ENCODE measurements at places on chromosomes 2 and 18.

GRCh38 chr18:62498616-62499262 is 24.1 kb upstream of the ZCCHC2 start:
- no peak for DNase-seq

GRCh38 chr2:227221120-227221519 is 56.7 kb downstream of the COL4A3 start:
- no peak for DNase-seq

- no peak for DNase-seq
These were observed 1560.6 kb upstream of the SLC39A10 start for GRCh38 chr2:194096402-194096801.

- DNase-seq = no peak
These were observed 141.1 kb downstream of the NDUFA10 start for GRCh38 chr2:239884051-239884405.

GRCh38 chr18:76506974-76507764 is 12.1 kb upstream of the ZNF516 start:
- DNase-seq = no peak
